ENCODE measurements at places on chromosomes 6 and 20.
A peak's percentile ranks its signal among the peaks of the same experiment; 100 is the strongest.

GRCh38 chr6:5300206-5300764 is 39.0 kb downstream of the FARS2 start:
- no peak for DNase-seq

GRCh38 chr20:57372581-57373350 is 18.4 kb upstream of the RBM38 start:
- no peak for DNase-seq

DNA sequence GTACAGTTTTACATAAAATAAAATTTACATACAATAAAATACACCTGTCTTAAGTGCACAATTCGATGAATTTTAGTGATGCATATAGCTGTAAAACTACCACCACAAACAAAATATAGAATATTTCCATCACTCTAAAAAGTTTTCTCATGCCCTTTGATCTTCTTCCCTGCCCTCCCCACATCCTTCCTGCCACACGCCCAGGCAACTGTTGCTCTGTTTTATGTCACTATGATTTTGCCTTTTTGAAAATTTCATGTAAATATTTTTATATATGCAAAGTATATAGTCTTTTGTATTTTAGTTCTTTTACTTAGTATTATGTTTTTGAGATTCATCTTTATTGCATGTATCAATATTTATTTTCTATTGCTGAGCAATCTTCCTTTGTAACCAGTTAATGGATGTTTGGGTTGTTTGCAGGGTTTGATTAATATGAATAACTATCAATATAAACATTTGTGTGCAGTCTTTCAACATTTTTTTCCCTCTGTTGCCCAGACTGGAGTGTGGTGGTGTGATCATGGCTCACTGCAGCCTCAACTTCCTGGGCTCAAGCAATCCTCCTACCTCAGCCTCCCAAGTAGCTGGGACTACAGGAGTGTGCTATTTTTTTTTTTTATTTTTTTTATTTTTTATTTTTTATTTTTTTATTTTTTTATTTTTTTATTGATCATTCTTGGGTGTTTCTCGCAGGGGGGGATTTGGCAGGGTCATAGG is 23.8 kb upstream of the SAMHD1 start:
- DNase-seq = no peak

GRCh38 chr6:13099771-13100170 is 228.6 kb downstream of the TBC1D7 start:
- no peak for DNase-seq

- DNase-seq = no peak
These were observed 47.9 kb upstream of the SRPK1 start for GRCh38 chr6:35968821-35969220.

GRCh38 chr20:4896971-4897497 is 104.3 kb downstream of the SLC23A2 start:
- DNase-seq = no peak

GRCh38 chr20:9428292-9428607 is 86.1 kb upstream of the LAMP5 start:
- DNase-seq = no peak

DNA sequence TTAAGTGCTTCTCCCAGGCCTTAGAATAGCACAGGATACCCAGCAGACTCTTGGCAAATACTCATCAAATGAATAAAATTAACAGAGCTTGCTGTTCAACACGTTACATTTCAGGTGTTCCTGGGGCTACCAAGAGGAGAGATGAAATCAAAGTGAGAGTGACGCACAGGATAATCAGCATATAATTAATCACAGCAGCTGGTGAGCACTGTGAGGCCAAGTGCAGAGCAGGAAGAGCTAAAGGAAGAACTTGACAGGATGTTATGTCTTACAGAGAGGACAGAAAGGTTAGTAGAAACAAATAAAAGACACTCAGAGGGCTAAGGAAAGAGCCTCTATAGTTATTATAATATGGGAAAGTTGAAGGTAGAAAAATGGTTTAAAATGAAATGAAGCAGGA is 8.8 kb downstream of the PPIL1 start:
- DNase-seq = no peak

- DNase-seq = no peak
These were observed 3.8 kb upstream of the LPA start for GRCh38 chr6:160667639-160668481.

DNA sequence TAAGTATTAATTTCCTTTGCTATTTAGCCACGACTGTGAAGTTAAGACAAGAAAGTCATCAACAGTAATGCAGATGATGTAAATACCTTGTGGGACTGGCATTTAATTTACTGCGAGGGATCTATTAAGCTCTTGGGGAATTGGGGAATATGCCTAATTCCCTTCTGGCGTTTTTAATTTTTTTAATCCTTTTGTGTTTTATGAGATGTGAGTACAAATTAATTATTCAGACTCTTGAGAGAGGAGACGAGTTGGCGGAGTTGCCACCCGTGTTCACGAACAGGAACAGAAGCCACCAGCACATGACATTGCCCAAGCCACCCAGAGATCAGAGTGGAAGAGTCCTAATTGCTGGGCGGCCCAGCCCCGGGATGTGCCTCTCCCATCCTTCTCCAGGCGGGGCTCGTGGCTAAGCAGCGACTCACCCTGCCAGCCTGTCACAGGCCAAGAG is 533 bp upstream of the CRYBG1 start:
- DNase-seq = no peak

GRCh38 chr6:2127484-2127911 is 117.9 kb downstream of the GMDS start:
- no peak for DNase-seq

- DNase-seq = peak; percentile 82
These were observed 12.2 kb upstream of the SERPINB1 start for GRCh38 chr6:2853769-2854395.

GRCh38 chr20:481167-481566 is 18.8 kb upstream of the TBC1D20 start:
- no peak for DNase-seq

GRCh38 chr6:6655805-6656251 is 67.3 kb downstream of the LY86 start:
- DNase-seq = no peak

- DNase-seq = peak; percentile 67
These were observed 302.5 kb downstream of the DHX35 start for GRCh38 chr20:39264506-39265172.

DNA sequence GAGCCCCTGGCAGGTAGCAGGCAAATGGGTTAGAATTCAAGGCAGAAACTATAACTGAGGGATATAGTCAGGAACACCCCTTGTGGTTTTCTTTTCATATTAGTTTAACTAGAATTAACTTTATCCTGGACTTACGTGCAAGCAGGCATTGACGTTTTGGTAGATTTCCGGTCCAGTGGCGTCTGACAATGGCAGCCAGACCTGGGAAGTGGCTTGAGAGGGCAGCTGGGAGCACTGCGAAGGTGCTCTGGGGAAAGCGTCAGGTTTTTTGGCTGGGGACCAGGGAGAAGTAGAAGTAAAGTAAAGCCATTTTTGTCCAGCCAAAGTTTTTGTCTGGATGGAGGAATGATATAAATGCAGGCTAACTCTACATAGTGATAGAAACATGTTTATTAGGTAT is 8.4 kb upstream of the ACSS1 start:
- no peak for DNase-seq

GRCh38 chr6:148222846-148223245 is 119.8 kb upstream of the SASH1 start:
- peak; percentile 4 for DNase-seq

GRCh38 chr6:134427721-134428120 is 109.8 kb upstream of the SGK1 start:
- no peak for DNase-seq

GRCh38 chr6:168162366-168162765 is 83.4 kb upstream of the FRMD1 start:
- DNase-seq = no peak

DNA sequence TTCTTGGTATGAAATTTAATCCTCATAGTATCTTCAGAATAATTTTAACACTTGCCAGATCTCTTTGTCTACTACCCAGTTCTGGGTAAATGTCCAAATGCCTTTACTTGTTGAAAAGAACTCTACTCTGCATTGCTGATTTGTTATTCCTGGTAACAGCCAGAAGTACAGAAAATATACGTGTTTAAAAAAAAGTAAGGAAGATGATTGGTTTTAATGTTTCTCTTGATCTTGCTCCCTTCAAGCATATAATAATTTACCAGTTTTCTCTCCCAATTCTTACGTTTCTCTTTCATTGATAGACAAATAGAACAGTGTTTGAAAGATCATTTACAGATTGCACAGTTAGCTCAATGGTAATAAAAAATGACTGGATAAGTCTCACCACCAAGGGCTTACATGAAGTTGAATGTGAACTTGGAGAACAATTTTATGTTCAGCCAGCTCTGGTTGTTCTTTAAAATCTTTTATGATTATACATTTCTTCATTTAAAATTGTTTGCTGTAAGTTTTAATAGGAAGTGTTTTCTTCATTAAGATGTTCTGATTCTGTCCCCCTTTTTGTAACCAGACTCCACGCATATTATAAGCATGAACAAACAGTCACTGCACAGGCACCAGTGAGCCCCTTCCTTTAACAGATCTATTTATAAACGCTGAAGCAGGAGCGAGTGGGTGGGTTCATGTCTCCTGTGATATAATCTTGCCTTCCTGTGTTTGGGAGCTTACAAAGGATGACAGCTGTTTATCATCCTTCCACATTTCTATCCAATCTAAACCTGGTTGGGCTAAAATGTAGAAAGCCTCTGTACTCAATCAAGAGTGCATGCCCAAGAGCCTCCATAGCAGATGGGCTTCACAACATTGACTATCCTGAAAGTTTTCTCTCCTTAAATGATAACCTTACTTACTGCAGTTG is 299.5 kb downstream of the PRL start:
- DNase-seq = peak; percentile 39
